ENCODE measurements at places on chromosomes 13 and 19.

- DNase-seq = no peak
These were observed 39.7 kb downstream of the RCBTB1 start for GRCh38 chr13:49545661-49546060.

DNA sequence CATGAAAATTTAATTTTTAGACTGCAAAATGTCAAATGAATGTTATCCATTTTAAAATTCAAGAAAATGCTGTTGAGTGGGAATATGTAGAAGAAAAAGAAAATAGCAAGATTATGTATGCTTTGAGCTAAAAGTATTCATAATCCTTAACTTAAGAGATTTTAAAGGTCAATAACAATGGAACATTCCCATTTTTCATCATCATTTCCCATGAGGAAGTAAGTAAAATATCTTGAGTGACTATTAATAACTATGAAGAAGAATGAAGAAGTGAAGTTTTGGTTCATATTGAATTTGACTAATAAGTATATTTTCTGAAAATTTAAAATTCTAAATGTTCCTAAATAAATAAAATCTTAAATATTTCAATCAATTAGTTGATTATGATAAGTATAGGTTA lies 273.4 kb downstream of the DACH1 start:
- no peak for DNase-seq

DNA sequence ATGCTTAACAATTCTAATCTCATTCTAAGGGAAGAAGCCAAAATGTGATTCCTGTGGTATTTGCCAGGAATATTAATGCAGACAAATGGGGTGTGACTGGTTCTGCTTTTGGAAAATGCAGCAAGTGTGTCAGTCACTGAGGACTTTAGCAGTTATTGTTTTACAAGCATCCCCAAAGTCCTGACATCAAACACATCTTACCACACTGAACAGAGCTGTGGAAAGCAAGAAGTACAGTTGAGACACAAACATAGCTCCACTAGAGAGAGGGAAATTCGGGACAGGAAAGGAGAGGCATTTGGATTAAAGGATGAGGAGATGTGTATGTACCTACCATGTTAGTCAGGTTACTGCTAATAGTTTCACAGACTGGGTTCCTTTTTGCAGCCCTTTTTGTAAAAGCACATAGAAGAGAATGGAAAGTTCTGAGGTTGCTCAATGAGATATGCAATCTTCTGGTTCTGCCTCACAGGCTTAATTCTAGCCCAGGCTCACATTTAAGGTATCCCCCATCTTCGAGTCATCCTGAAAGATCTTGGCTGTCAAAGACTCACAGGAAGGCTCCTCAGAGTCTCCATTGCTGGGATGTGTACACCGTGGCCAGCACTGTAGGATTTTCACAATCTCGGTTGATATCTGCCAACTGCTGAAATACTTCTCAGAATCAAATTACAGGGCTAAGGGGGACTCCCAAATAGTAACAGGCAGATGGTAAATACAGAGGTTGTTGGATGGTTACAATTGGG lies 316.6 kb downstream of the DNAJC15 start:
- no peak for DNase-seq

DNA sequence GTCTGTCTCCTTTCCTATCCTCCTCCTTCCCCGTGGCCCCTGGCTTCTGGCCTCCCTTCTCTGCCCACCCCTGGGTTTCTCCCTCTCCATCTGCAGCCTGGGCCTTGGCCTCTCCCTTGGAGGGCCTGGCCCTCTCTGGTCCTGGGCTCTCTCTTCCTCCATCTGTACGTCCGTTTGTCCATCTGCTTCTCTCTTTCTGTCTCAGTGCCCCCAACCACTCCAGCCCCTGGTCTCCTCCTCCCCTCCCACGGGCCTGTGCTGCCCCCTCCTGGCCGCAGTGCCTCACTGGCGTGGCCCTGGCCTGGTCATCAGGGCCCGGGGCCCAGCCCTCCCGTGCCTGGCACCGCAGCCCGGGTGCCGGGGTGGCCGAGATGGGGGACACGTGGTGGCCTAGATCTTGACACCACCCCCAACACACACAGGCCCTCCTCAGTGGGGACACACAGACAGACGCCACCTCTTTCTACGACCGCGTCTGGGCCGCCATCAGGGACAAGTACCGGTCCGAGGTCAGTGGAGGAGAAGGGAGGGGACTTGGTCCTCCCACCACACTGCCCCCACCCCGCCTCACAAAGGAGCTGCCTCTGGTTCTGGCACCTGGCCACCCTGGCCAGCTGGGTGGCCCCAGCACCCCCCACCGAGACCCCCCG lies 11.3 kb downstream of the PRKCSH start:
- peak; percentile 23 for DNase-seq

DNA sequence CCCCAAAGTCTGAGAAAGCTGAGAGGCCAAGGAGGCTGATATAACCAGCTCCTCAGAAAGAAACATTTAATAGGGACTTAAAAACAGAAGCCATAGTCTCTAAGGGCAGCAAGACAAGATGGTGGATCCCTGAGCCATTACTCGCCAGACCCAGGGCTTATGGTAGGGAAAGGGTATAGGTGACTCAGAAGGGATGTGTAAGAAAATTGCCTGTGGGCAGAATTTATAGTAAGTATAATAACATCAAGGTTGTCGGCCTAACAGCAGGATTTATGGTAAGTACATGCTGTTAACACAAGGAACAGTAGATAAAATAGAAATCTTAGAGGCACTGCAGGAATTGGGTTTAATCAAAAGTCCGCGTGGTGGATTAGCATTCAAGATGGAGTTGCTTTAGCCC lies 14.7 kb downstream of the KBTBD6 start:
- DNase-seq = no peak

- DNase-seq = no peak
These were observed 352.4 kb downstream of the SPRY2 start for GRCh38 chr13:79988573-79988972.

DNA sequence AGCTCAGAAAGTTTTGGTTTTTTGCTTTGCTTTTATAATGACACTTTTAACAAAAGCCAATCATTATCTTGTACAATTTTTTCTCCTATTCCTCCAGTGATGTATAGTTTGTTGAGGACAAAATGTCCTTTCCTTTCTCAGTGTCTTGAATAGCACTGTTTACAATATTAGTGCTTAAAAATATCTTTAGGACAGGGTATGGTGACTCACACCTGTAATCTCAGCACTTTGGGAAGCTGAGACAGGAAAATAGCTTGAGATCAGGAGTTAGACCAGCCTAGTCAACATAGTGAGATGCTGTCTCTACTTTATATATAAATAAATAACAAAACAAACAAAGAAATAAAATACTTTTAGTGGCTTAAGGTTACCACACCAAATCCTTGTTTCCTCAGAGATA lies 41.9 kb downstream of the SPRY2 start:
- DNase-seq = no peak

DNA sequence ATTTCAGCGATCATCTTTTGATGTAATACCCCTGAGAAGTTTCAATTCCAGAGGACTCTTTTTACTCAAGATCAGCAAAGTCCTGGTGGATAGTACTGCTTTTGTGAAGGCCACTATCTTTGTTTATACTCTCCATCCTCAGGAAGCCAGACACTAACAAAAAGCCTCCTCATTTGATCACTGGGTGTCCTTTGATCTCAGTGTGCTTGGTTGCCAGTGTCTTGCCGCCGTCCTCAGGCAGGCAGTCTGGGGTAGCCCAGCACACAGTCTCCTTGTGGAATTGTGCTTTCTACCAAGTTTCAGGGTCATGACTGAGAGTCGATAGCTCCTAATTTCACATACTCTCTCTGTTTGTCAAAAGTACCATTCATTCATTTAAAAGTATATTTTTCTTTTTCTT lies 762.2 kb downstream of the EFNB2 start:
- DNase-seq = no peak

DNA sequence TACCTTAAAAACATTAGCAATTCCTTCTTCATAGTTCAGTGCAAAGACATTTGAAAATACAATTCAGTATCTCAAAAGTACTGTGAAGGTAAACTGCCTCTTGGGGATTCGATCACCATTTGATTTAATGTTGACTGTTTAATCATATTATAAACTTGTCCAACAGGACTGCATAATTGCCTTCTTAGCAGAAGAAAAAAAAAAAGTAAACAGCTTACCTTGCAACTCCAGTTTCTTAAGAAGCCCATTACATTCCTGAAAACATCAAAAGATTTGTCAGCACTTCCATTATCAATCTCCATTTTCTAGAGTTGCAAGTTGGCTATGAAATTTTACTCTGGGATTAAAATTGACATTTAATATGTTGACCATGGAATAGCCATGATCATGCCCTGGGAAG lies 1154.6 kb downstream of the OLFM4 start:
- no peak for DNase-seq

DNA sequence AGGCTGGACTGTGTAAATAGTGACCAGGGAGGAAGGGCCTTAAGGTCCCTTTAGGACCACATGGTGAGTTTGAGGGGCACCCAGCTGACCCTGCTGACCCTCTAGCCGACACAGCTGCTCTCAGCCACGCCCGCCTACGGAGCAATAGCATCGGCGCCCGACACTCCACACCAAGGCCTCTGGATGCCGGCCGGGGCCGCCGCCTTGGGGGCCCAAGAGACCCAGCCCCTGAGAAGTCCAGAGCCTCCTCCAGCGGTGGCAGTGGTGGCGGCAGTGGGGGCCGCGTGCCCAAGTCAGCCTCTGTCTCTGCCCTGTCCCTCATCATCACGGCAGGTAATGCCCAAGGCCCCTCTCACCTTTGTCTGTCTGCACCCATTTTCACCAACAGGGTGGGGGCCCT lies 8.6 kb upstream of the PIK3R2 start:
- DNase-seq = no peak

- DNase-seq = no peak
These were observed 370.9 kb downstream of the FGF9 start for GRCh38 chr13:22041741-22042140.

DNA sequence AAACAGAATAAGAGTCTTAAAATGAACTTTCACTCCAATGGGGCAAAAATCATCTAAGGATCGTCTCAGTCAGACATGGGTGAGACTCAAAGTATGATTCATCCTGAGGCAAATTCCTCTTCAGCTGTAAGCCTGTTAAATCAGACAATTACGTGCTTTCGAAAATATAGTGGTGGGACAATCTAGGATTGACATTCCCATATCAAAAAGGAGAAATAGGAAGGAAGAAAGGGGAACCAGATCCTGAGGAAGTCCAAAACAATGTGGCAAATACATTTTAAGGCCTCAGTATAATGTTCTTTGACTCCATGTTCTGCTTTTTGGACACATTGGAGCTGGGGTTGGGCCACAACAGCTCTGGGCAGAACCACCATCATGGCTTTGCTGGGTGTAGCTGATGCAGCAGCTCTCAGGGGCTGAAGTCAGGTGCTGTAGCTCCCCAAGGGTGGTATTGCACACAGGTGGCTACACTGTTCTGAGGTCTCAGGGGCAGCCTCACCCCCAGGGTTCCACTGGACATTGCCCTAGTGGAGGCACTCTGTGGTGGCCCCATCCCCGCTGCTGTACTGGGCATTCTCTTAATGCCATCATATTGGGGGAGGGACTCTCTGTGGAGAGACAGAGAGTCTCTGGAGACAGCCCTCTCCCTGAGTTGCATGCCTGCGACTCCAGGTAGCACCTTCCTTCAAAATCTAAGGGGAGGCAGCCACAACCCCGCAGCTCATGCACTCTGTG lies 5.7 kb upstream of the FPR3 start:
- DNase-seq = no peak

DNA sequence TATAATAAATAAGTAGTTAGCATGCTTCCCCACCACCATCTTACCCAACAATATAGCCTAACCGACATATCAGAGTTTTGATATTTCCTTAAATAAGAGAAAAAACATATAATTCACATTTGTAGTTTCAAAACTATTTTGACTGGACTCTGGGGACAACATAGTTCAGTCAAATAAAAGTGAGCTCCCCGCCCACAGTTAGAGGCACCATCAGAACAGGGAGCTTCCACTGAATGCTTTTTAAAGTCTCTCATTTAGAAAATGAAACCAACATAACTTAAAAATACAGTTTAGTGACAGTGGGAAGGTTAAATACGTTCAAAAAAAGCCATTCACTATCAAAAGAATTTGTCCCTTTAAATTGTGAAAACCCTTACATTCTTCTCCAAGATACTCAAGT lies 92.8 kb downstream of the EPSTI1 start:
- DNase-seq = no peak

DNA sequence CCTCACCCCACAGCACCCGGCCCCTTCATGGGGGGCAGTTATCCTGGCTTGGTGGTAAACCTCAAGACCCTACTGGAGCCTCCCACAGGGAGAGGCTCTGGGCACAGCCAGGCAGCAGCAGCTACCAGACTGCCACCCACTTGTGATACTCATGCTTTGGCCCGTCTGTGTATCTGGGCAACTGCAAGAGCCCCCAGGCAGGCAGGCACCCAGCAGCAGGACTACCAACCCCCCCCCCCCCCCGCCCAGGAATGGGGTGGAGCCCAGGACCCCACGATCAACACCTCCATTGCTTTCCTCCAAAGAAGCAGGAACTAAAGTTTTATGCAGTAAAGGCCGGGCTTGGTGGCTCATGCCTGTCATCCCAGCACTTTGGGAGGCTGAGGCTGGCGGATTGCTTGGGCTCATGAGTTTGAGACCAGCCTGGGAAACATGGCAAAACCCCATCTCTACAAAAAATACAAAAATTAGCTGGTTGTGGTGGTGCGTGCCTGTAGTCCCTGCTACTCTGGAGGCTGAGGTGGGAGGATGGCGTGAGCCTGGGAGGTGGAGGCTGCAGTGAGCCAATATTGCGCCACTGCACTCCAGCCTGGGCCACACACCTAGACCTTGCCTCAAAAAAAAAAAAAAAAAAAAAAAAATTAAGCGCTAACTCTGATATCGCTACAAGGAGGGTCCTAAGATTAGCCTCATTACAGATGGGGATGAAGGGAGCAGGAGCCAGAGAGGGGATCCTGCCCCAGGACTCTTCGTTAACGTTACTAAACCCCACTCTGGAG lies 1.1 kb upstream of the LYL1 start:
- no peak for DNase-seq

- no peak for DNase-seq
These were observed 4.1 kb downstream of the ATP11A start for GRCh38 chr13:112693831-112694497.

GRCh38 chr13:27379694-27380641 lies 44.5 kb upstream of the GTF3A start:
- DNase-seq = peak; percentile 56

DNA sequence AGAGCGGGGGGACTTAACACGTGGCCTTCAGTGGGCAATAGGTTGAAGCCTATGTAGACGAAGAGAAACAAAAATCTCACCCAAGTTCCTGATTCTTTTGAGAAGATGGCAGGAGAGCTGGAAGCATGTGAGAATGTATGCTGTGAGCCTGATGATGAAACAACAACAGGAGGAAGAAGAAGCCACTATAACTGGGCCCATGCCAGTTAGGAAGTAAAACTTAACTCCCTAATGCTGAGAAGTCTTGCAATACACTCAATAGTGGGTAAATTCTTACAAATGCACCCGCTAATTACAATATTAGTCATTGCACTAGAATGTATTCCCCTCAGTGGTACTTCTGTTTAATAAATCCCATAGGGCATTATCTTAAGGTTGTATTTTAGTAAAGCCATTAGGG lies 9.1 kb downstream of the PCDH17 start:
- no peak for DNase-seq

- DNase-seq = no peak
These were observed 219.7 kb downstream of the FGF14 start for GRCh38 chr13:102182170-102182569.
